ENCODE measurements at places on chromosomes 16 and 17.

GRCh38 chr16:970766-971581 is at the start of gene LMF1:
LMF1 (minus strand) TSS chr16:970984; CDS start chr16:970980, 4 bp downstream.
- peak; percentile 68 for DNase-seq

DNA sequence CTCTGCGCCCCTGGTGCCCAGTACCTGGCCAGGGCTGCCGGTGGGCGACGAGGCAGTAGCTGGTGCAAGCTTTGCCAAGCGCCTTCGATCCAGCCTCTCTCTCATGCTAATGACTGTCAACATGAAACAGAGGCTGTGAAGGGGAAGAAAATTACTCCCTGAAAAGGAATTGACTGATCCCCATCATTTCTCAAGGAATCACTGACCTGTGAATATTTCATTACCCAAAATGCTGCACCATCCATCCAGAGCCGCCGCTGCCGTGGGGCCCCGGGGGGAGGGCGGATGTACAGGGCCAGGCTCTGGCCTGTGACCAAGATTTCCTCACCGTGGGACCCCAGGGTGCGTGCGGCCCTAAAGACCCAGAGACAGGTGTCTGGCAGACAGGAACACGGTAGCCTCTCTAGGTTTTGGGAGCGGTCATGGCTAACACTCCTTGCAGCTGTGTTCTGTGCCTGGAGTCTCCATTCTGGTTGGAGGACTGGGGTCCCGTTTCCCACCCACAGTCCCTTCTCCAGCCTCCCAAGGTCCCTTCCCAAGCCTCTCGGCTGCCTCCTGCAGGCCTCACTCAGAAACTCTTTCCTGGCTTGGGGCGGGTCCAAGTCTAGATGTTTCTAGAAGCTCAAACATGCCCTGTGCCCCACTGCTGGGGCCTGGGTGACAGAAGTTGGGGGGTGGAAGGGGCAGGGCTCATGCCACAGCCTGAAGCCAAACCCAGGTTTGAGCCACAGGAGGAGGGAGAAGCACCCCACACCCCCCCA is 73.3 kb downstream of the ENGASE start:
- DNase-seq = no peak

DNA sequence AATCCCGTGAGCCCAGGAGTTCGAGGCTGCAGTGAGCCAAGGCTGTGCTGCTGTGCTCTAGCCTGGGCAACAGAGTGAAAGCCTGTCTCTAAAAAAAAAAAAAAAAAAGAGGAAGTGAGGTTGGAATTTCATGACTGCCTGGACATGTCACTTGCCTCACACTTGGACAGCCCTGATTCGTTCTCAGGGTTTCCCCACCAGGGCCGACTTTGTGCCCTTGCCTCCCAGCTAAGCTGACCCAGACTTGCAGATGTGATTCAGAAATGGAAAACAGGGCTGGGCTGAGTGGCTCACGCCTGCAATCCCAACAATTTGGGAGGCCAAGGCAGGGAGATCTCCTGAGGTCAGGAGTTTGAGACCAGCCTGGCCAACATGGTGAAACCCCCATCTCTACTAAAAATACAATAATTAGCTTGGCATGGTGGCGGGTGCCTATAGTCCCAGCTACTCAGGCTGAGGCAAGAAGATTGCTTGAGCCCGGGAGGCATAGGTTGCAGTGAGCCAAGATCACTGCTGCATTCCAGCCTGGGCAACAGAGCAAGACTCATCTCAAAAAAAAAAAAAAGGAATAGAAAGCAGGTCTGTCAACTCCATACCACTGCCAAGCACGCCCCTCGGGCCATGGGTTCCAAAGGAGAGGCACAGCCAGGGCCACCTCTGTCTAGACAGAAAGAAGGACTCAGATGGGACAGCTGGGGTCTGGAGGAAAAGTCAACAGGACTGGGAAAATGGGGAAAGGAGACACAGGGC is 46.9 kb downstream of the SOCS1 start:
- DNase-seq = no peak

- DNase-seq = no peak
Measured at GRCh38 chr17:2343421-2343820, 6.1 kb downstream of the SGSM2 start.

DNA sequence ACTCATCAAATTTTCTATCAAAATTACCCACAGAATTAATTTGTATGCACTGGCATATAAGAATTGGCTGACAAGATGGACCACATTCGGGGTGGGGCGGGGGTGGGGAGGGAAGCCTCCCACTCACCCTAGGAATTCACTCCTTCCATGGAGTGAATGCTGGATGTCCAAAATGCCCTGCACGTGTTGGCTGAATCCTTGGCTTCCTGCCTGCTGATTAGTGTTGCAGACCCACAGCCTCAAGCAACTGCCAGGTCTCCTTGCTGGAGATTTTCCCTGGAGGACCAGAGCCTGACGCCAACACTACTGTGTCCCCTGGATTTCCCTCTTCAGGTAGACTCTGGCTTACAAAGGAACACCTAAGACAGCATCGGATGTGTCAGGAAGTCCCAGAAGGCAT is 575.7 kb upstream of the CDH11 start:
- no peak for DNase-seq

DNA sequence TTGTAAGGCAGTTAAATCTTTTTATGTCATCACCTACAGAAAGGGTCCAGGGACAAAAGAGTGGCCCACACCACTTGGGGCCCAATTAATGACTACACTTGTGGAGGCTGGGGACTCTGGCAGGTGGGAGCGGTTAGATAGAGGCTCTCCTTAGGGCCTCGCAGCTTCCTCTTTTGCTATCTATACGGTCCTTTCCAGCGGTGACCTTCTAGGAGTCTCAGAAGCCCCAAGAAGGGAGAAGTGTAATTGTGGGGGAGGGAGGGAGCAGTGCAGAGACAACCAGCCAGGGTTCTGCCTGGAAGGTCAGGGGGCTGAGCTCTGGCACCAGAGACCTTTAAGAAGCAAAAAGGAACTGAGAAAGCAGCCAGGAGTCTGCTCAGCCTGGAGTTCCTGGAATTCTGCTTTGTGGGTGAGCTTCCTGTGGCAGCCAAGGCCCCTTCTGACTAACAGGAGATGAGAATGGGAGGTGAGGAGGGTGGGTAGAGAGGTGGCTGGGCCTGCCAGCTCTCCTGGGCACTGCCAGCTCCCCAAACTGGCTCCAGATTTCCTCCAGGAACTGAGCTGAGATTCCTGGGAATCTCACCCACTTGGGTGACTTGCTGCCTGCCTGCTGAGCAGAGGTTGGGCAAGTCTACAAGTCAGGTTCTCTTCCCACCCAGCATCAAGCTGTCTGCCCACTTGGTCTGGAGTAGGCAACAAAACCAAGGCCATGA is 16.3 kb upstream of the MAP3K14 start:
- no peak for DNase-seq

DNA sequence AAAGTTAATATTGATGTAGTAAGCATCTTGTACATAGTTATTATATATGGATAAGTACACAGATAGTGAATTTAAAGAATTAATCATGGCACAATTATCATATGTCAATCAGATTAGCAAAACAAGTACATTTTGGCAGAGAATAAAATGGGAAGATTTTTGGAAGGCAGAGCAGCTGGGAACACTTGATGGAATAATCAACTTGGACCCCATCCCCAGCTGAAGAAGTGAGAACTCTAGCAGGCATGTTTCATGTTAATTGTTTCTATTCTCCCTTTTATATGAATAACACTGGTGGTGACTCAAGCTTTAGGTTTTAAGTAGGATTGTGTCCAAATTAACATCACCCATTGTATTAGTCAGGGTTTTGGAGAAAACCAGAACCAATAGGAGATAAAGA is 198.7 kb downstream of the KCNJ2 start:
- no peak for DNase-seq

- peak; percentile 6 for DNase-seq
Measured at GRCh38 chr17:16150251-16150856, 65.0 kb downstream of the NCOR1 start.

GRCh38 chr16:80191928-80192327 is 348.9 kb upstream of the DYNLRB2 start:
- no peak for DNase-seq

- no peak for DNase-seq
Measured at GRCh38 chr17:44901411-44901921, 2.2 kb upstream of the EFTUD2 start.

- no peak for DNase-seq
Measured at GRCh38 chr17:27518048-27518447, 61.8 kb downstream of the KSR1 start.

- no peak for DNase-seq
Measured at GRCh38 chr16:67893743-67894399, 817 bp downstream of the PSKH1 start.

DNA sequence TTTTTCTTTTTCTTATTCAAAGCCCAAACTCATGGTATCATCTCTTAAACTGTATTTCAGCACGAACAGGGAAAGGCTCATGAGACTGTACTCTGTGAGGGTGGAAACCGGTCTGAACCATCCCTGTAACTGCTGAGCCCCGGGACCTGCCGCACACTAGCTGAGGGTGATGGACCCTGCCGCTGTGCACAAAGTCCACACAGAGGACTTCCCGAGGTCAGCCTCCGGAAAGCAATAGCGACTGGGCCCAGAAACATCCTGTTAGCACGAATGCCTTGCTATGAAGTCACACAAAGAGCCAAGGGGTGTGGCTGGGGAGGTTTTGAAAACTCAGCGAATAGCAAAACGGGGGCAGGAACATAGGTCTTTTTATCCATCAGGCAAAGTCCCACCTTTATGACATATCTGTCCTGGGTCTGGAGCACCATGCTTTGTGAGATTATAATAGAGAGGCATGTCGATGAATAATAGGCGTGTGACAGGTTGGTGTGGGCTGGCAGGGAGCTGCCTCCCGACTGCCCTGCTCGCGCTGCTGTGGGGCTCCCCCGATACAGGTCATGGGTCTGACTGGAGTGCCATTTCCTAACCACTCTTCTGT is 33.4 kb downstream of the CDK5R1 start:
- no peak for DNase-seq
